ENCODE measurements at places on chromosomes 7 and 10. TPM values are rescaled to one million over a fixed set of nuclear protein-coding genes. Genes with fewer than 3 reads are reported as not detected.

- H3K27me3 ChIP-seq = no peaks in the 10 kb centered on the region
- no peaks in the 10 kb centered on the region for H3K36me3 ChIP-seq
- H3K4me3 ChIP-seq = no peak overlapping the region
- DNase-seq = no peak
These were observed 542.4 kb upstream of the ADARB2 start for GRCh38 chr10:2279711-2280110.

- H3K4me3 ChIP-seq = no peak overlapping the region
- no peak for DNase-seq
- H3K36me3 ChIP-seq = no peaks in the 10 kb centered on the region
- no peaks in the 10 kb centered on the region for H3K27me3 ChIP-seq
- no peak overlapping the region for H3K27ac ChIP-seq
- H3K4me1 ChIP-seq = no peaks in the 10 kb centered on the region
These were observed 147.8 kb downstream of the ELAPOR2 start for GRCh38 chr7:86911659-86912058.

GRCh38 chr7:148580446-148580845 lies 10.1 kb upstream of the C7orf33 start:
- H3K36me3 ChIP-seq = no peaks in the 10 kb centered on the region
- H3K27ac ChIP-seq = no peak overlapping the region
- H3K4me1 ChIP-seq = peaks cover 8% of the 10 kb centered on the region
- no peak overlapping the region for H3K4me3 ChIP-seq

DNA sequence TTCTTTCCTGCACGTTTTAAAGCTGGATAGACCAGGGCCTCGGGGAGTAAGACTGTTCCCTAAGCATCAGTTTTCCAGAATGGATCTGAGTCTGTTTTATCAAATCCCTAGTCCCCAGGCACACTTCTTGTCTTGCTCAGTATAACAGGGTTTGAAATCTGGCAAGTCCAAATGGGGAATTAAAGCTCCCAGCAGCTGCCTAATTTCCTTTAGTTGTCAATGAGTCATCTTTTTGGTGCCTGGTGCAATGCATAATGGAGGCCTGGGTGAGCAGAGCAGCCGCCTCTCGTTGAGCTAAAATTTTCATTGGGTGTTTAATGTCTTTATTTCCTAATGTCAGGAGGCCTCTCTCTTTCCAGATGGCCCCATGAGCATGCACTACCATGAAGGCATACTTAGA lies 87.9 kb downstream of the STRA8 start:
- H3K4me1 ChIP-seq = no peaks in the 10 kb centered on the region
- H3K36me3 ChIP-seq = no peaks in the 10 kb centered on the region
- H3K27me3 ChIP-seq = no peaks in the 10 kb centered on the region
- H3K27ac ChIP-seq = no peak overlapping the region

The ACTL6B gene
- total RNA-seq = not detected

The PGAM2 gene
- 1.2 TPM for total RNA-seq

DNA sequence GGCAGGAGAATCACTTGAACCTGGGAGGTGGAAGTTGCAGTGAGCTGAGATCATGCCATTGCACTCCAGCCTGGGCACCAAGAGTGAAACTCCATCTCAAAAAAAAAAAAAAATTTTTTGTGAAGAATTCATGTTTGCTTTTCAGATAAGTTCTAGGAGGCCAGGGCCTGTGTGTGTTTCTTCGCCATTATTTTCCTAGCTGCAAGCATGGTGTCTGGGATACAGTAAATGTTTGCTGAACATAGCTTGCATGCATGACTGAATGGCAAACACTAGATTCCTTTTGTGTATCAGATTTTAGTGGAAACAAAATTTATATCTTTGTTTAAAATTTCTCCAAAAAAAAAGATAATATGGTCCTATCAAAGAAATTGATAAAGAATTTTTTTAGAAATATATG lies 9.7 kb upstream of the MACC1 start:
- no peak overlapping the region for H3K27ac ChIP-seq
- no peaks in the 10 kb centered on the region for H3K36me3 ChIP-seq
- no peaks in the 10 kb centered on the region for H3K27me3 ChIP-seq
- DNase-seq = no peak
- peaks cover 7% of the 10 kb centered on the region for H3K4me1 ChIP-seq

The ATOH7 gene
- not detected for total RNA-seq

DNA sequence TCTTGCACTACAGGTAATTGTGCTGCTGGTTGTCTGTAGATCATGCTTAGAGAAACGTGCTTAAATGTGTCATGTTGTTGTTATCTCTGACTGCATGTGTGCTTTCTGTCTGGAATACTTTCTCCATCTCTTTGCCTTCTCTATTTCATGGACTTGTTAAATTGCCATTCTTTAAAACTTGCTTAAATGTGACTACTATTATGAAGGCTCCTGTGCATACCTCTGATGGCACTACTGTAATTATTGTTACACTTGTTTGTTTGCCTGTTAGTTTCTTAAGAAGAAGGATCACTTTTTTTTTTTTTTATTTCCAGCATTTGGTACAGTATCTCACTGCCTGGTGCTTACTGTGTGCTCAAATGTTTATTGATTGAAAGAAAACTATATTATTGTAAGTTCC lies 41.6 kb downstream of the KMT2E start:
- H3K4me1 ChIP-seq = peaks cover 51% of the 10 kb centered on the region
- H3K4me3 ChIP-seq = no peak overlapping the region
- no peaks in the 10 kb centered on the region for H3K27me3 ChIP-seq
- no peak for DNase-seq
- no peak overlapping the region for H3K27ac ChIP-seq
- peaks cover 76% of the 10 kb centered on the region for H3K36me3 ChIP-seq

DNA sequence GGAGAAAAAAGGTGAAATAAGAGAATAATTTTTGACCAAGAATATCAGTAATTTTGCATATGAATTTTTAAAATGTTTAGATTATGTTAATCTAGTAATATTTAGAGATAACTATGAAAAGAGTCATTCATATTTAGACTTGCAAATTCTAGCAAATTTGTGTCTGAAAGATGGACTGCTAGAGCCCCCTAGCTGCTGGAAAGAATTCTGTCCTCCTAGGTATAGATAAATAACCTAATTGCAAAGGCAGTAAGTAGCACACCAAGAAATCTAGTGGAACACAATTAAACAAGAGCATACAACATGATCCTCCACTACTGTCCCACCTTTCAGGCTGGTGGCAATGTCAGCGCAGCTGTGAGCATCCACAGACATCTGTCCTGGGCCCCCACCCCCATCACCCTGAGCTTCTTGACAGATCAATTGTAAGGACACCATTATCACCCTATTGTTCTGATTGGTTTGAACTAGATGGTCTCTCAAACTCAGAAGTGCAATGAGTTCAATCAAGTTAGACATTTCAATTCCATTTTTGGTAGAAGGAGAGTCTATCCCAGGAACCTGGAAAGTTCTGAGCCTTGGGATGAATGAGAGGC lies 15.0 kb upstream of the GFRA1 start:
- no peaks in the 10 kb centered on the region for H3K4me1 ChIP-seq
- DNase-seq = no peak
- no peak overlapping the region for H3K4me3 ChIP-seq
- no peaks in the 10 kb centered on the region for H3K36me3 ChIP-seq
- no peak overlapping the region for H3K27ac ChIP-seq
